ENCODE measurements at places on chromosomes 16 and 17.

DNA sequence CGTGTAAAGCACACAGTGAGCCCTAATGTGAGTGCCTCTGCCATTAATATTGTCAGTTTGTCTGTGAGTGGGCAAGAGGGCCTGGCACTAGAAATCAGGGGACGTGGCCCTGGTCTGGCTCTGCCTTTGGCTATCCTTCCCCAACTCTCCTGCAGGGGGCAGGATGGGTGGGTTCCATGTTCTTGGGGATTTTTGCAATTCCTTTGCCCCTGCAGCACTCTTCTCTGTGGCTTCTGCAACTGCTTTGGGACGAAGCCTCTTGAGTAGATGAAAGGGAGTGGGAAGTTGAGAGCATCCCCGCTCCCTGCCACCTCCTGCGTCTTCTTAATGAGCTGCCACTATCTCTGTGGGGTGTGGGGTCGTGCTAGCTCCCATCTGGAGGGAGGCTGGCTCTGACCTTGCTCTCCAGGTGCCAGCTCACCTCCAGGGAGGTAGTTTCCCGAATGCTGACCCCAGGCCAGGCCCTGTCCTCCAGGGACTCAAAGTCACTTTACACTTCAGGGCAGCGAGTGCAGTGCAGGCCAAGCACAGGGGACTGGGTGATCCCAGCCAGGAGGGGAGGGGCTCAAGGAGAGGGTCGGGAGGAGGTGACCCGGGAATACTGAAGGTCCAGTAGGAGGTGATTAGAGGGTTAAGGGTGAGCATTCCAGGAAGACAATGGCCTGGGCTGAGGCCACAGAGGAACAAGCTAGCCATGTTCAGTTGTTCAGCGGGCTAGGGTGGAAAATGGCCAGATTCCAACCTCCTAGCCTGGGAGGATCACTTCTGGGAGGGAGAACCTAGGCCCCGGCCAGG lies 121.0 kb upstream of the NLRP1 start:
- peak; percentile 22 for DNase-seq

DNA sequence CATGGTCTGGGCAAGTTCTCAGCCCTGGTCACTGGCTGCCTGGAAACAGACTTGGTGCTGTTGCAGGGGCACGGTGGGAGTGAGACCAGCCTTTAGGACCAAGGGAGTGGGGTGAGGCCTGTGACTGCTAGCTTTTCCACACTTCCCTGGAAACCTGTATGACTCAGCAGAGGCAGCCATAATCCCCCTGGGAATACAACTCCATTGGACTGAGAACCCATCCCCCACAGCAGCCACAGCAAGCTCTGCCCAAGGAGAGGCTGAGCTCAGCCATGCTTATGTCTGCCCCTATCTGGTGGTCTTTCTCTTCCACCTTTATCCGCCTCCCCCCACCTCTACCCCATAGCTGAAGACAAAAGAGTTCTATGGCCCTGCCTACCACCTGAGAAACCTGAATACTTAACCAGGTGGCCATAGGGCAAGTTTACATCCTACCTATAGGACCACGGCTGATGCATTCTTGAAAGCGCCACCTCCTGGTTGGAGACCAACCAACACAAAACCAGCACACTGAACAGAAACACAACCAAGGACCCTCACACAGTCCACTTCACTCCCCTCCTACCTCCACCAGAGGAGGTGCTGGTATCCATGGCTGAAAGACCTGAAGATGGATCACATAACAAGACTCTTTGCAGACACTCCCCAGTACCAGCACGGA lies 816.2 kb upstream of the SOX9 start:
- DNase-seq = no peak

DNA sequence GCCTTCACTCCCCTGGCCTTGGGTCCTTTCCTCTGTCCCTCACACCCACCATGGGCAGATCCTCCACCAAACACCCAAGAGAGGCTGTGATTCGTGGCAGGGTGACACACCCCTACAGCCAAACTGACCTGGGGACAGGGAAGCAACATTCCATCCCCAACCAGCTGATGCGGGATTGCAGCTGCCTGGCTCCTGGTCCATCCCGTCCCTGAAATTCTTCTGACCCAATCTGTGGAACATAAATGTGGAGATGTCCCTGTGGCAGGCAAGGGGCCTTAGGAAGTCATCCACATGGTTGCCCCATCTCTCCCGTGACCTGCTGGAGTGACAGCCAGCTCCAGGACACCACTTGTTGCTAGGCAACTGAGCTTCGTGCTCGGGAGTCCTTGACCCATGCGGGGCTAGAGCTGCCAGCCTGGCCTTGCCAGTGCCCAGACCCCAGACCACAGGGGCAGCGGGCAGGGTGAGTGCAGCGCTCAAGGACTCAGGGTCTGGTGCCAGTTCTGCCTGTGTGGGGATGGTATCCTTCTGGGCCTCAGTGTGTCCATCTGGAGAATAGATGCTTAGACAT lies 34.0 kb upstream of the CPNE2 start:
- DNase-seq = no peak

- no peak for DNase-seq
Observed at GRCh38 chr16:272633-273546, 2.9 kb downstream of the RGS11 start.

DNA sequence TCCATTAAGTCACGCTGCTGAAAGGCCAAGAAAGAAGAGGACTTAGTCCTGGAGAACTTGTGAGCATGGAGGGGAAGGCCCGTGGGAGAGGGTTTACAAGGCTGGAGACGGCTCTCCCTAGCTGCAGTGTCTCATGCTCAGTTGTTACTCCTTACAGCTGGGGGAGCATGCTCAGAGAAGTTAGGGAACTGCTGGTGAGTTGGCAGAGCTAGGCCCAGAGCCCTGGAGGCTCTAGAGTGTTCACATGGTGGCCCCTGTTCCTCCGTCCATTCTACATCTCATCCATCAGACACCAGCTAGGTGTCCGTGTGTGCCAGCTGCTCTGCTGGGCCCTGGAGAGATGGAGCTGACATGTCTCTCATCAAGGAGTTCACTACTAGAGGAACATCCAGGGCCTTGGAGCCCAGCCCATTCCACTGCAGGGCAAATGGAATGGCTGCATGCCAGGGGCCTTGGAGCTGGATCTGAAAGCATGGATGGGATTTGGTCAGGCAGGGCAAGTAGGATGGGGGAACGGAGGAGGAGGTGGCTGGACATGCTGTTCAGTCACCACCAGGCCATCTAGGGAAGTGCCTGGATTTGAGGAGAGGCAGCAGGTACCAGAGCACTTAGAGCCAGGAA lies 6.3 kb downstream of the XYLT2 start:
- DNase-seq = no peak

- no peak for DNase-seq
Observed at GRCh38 chr17:10879190-10879836, 41.4 kb upstream of the PIRT start.
